ENCODE measurements at places on chromosomes 7 and 10. TPM values are rescaled to one million over a fixed set of nuclear protein-coding genes. Genes with fewer than 3 reads are reported as not detected.

The STAM gene
- total RNA-seq: 32.8 TPM

The TBX20 gene
- 0.36 TPM for total RNA-seq

The GNAT3 gene
- total RNA-seq: not detected

The EBLN1 gene
- total RNA-seq: not detected

The ZNF804B gene
- not detected for total RNA-seq

The PVRIG gene
- total RNA-seq: 0.39 TPM

The MMP21 gene
- total RNA-seq: 0.11 TPM

DNA sequence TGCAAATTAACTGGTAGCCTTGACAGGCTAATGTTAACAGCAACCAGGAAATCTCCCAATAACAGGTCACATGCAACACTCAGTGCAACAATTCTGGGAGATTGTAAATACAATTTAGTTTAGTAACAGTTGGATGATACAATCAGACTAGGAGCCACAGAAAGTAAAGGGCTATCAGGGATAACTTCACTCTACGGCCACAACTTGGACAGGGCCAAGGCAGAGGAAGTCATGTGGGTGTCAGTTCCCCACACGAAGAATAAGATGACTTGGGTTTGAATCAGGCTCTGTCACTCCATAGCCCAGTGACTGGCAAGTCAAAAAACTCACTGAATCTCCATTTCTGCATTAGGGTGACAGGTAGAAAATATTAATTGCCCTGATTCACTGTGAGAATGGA, 217.3 kb upstream of the CCDC6 start:
- no peak for DNase-seq

DNA sequence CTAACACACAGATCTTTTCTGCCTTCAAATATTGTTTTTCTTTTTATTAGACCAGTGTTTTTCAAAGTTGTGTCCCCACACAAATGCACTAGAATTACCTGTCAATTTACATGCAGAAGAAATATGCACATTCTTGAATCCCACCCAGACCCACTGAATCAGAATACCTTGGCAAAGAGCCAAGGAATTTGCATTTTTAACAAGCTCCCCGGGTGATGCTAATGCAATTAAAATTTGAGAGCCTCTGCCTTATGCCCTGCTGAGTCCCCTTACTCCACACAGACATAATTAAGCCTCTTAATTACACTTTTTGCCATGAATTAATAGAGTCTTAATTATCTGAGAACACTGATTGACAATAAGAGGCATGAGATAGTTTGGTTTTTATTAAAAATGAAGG, 201.2 kb upstream of the GRB10 start:
- DNase-seq: no peak

DNA sequence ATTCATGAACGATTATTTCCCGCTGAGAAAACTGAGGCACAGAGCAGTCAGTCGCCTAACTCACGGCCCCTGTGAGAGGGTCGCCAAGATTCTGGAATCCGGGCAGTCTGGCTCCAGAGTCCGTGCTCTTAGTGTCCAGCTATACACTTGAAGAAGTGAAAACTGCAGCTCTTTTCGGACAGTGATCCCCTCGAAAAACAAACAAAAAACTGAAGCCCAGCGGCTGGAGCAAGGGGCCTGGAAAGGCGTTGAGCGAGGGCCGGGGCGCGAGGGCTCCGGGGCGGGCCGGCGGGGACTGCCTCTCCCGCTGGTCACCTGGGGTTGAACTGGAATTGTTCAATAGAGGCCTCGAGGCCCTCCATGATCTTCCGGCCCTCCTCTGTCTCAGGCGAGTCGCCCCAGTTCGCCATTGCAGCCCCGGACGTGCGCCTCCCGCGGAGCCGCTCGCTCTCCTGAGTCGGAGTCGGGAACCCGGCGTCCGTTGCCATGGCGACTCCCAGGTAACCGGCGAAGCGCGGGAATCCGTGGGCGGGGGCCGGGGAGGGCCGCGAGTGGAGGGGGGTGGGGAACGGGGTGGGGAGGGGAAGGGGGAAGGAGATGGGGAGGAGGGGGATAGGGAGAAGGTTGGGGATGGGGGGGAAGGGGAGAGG, 881 bp downstream of the C10orf67 start:
- DNase-seq: peak; percentile 55

GRCh38 chr7:28267012-28267411, 86.4 kb upstream of the JAZF1 start:
- no peak for DNase-seq

DNA sequence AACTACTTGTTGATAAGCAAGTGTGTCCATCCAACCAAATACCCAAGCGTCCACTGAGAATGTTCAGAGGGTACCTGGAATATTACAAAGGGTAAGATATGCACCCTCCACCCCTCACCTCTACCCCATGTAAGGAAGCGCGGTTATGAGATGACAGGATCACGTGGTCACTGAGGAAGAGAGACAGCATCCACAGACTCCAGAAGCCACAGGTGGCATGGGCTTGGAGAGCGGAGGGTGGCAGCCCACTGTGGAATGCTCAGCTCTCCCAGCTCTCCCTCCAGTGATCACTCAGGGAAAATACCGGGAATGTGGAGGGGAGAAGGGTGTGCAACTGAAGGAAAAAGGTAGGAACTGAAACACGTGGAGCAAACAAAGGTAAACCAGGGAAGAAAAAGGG, 25.7 kb downstream of the SFMBT2 start:
- no peak for DNase-seq

- no peak for DNase-seq
These were observed 311.2 kb downstream of the RNLS start for GRCh38 chr10:88271761-88272543.

DNA sequence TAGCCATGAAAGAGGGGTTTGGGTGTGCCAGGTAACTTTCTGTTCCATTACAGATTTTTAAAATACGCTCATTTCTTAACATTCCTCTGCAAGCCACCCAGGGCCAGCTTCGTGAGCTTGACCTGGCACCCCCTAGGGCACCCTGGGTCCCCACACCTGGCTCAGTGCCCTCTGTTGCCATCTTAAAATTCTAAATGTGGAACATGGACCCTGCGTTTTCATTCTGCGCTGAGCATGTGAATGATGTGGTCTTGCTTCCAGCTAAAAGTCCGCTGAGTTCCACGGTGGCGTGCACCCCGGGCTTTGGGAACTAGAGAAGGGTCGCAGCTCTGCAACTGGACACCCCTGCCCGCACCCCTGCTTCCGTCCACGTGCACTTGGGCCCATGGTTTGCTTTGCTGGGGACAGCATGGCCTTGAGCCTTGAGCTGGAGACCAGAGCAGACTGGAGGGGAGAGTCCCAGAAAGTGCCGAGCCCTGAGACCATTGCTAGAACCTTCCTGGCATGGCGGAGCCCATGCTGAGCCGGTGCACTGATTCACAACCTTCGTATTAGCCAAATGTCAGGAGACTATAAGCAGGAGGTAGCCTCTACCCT, 91.1 kb downstream of the RGS10 start:
- no peak for DNase-seq

DNA sequence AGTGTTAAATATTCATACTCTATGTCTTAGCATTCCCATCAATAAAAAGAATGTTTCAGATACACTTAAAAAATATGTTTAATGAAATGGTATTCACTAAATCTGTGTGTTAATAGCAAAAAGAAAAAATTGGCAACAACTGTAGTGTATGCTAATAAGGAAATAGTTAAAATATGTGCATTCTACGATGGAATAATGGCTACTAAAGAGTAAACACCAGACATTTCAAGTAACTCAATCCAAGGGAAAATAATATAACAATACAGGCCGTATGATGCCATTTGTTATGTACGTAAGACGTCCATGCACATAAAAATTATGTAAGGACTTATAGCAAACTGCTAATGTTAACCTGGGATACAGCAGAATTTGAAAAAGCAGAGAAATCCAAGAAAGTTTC, 46.6 kb downstream of the MAD1L1 start:
- DNase-seq: no peak

DNA sequence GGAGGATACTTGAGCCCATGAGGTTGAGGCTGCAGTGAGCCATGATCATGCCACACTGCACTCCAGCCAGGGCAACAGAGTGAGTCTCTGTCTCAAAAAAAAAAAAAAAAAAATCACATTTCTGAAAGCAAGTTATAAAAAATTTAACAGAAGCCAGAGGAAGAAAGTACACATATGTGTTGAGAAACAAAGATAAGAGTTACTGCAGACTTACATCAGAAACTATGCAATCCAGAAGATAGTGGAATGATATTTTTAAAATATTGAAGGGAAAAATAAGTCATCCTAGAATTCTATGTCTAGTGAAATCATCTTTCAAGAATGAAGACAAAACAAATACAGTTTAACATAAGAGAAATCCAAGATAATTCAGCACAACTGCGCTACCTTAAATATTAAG, 46.9 kb downstream of the ZNF518A start:
- DNase-seq: no peak

DNA sequence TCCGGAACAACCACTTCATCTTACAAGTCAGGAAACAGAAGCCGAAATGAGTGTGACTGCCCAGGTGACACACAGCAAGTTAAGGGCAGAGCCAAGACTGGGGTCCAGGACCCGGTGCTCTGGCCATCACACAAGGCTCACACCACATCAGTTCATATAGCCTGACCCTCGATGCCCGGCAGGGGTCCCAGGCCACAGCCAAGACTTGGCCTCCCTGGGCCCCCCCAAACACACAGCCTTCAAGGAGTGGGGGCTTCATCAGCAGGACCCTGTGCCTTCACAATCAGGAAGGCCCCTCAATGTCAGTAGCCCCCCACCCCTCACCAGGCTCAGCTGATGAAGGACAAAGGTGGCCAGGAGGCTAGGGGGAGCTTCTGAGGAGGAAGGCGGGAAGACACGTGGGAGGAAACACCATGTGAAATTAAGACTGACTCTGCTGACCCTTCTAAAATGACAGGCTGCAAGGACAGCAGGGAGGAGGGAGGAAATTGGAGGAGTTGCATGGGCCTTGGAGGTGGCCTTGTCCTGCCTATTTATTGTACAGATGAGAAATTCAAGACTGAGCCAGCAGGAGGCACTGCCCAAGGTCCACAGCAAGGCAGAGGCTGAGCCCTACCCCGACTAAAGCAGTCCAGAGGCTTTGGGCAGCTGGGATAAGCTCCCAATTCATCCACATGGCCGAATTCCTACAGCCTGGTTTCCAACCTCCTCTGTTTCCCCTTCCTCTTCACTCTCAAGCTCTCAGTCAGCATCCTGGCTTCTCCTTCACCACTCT, 216.1 kb upstream of the ZMIZ1 start:
- peak; percentile 50 for DNase-seq

DNA sequence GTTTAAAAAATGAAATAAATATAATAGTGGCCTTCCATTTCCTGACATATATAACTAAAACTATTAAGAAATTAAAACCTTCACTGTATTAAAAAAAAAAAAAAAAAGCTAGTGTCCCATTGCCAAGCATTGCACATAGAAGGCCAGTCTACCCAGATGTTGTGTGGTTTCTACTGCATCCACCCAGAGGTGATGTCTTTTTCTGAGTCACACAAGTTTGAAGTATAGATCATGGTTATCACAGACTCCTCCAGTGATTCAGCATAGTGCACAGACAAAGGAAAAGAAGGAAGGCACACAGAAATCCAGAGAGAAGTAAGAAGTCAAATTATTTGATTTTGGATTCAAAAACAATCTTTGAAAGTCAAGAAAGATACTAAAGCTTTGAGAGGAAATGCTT, 429.0 kb downstream of the ETV1 start:
- DNase-seq: no peak

DNA sequence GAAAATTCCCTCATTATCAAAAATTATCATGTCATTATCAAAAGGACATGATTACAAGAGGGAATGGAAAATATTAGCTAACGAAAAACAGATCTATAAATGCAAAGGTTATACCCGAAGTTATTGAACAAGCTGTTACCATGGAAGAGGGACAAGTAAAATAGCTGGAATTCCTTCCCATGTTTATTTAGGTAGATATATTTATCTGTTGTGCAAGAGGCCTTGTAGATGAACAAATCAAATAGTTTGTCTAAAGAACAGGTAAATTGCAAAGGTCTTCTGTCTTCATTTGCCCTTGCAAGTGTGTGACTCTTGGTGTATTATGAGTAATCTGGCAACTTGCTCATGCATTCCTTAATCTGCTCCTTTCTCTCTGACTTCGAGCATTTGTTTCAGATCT, 1170.9 kb downstream of the SORCS1 start:
- no peak for DNase-seq
